ENCODE measurements at places on chromosomes 7 and 10.

- DNase-seq = no peak
Observed at GRCh38 chr10:132010483-132010882, 28.8 kb upstream of the BNIP3 start.

DNA sequence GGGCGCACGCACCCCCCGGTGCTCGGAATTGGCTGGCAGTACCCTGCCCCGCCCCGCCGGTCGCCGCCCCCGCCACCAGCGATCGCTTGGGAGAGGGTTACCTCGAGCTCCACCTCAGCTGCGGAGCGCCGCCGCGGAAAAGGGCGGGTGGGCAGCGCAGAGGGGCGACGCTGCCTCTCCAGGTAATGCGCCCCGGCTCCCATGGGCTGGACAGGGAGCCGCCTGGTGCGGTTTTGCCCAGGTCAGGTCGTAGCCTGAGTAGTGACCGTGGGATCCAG lies 1.3 kb downstream of the PFKFB3 start:
- DNase-seq = peak; percentile 22

DNA sequence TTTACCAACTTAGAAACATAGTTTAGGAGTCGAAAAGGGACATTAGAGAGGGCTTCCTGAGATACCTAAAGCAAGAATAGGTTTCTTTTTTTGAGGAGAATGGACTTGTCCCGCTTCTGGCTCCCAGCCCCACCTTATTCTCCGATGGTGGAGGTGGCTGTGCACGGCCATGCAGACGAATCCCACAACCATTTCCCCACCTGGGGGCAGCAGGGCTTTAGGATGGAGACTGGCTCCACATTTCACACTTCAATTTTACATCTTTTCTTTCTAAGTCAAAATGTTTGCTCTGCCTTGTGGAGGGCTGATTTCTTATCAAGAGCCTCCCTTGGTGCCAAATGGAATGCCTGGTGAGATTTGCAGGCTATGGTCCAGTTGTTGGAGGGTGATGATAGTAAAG lies 118.5 kb downstream of the GLRX3 start:
- DNase-seq = no peak

- peak; percentile 15 for DNase-seq
Observed at GRCh38 chr10:9301148-9301547, 1246.7 kb downstream of the GATA3 start.

DNA sequence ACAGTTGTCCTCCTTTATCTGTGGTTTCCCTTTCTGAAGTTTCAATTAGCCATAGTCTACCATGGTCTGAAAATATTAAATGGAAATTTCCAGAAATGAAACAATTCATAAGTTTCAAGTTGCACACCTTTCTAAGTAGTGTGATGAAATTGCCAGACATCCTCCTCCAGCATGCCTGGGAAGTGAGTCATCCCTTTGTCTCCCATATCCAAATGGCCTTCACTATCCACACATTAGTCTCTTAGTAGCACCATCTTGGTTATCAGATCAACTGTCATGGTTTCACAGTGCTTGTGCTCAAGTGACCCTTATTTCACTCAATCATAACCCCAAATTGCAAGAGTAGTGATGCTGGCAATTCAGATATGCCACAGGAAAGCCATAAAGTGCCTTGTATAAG lies 83.4 kb upstream of the PPP1R9A start:
- DNase-seq = no peak

DNA sequence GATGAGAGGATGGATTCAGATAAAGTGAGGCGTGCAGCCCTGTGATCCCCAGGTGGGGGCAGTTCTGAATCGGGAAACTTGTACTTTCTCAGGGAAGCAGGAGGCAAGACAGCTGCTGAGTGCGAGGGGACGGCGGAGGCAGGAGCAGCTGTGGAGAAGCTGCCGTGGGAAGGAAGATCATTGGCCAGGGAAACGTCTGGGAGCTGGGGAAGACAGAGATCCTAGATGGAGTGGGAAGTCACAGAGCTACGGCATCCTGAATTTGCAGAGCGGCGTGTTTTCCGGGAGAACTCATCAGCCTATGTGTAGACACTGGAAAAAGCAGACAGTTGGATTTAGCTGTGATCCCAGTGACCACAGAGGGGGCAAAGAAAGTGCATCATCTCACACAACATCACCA lies 9.2 kb downstream of the PRKCQ start:
- no peak for DNase-seq

DNA sequence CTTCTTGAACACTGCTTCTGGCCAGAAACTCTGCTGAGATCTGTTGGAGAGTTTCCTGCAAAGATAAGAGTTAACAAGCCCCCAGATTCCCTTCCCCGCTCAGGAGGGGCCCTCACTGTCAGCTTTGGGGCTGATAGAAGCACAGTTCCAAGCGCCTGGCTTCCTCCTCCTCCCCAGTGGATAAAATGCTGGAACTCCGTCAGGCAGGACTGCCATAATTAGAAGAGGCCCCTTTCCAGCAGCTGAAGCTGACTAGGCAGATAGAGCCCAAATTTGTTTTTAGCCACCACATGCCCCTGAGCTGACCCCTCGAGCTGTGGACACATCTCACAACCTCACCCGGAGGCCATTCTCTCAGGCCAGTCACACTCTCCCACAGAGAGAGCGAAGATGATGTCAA lies 89.4 kb downstream of the TBXAS1 start:
- no peak for DNase-seq

DNA sequence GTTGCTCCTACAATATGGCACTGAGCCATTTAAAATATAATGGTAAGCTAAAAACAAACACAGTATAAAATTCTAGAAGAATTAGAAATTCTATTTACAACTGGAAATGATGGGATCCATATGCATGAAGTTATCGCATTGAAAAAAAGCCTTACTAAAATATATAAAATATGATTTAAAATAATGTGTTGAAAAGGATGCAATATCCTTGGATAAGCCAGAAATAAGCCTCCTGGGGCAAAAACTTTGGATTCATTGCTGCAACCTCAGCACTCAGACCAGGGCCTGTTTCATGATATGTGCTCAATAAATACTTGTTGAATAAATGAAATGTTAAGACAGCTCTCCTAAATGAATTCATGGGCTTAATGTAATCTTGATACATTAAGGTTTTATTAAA lies 170.2 kb downstream of the SEM1 start:
- DNase-seq = no peak

GRCh38 chr7:102974366-102975236 lies 61.8 kb downstream of the LRRC17 start:
- DNase-seq = no peak

DNA sequence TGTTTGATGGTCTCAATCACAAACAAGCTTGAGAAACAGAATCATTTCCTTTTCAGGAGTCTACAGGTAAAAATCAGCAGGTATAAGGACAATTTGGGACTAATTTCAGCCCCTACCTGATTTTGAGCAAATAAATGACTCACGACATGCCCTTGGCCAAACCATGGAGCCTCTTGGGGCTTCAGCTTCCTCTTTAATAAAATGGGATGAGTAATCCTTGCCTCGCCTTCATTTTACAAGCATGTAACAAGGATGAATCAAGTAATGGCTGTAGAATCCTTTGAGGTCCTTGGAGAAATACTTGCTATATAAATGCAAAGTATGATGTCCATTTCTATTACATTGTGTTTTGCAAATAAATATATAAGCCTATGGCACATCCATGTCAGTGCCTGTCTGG lies 212.8 kb upstream of the PODXL start:
- DNase-seq = no peak

DNA sequence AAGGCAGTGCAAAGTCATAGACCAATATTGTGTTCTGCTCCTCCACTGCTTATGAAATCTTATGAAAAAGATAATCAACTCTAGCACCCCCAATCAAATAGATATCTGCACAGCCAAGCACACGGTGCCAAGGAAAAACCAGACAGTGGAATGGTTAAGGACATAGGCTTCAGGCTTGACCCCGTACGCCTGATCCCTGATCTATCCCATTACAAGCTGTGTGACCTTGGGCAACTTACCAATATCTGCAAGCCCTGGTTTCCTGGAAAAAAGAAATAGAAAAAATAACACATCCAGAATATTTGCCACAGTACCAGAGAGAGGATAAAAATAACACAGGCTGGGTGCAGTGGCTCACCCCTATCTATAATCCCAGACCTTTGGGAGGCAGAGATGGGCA lies 56.9 kb downstream of the GRB10 start:
- no peak for DNase-seq

DNA sequence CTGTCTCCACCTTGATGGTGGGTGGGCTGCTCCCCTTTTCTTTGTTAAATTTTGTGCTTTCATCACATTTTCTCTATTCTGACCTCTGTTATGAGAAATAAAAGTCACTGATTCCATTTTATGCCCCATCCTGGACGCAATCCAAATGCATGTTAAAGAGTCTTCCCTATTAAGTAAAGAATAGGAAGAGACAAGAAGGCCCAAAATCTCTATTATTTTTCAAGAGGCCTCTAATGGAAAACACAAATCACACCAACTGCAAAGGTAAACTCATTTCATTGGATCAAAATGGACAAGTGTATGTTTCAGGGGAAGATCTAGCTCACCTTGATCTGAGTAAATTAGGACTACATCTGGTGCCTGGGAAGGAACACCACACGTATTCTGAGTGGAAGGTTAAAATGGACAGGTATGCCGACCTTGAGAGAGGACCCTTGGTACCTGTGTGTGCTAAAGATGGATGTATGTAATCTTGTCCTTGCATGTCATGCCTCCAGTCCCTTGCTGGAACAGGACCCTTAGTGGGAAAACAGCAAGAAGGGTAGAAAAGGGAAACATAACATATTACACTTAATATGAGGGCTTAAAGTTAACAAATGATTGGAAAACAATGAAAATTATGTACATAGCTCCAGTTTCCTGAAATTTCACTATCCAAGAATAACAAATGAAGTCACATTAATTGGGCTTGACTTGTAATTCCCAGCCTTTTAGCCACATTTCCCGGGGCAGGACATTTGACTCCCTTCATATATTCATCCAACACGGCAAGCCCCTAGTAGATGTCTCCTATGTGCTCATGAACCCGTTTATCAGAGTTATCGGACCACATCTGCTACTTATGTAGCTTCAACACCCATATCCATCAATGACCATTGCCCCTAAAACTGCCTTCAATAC lies 7.6 kb downstream of the IFIT2 start:
- DNase-seq = no peak

GRCh38 chr10:32084185-32084851 lies 28.1 kb upstream of the KIF5B start:
- no peak for DNase-seq

GRCh38 chr7:2785071-2785500 lies 59.0 kb downstream of the GNA12 start:
- peak; percentile 20 for DNase-seq

GRCh38 chr7:150996376-150997074 lies 5.7 kb downstream of the NOS3 start:
- no peak for DNase-seq

GRCh38 chr10:63761243-63761642 lies 240.0 kb downstream of the REEP3 start:
- DNase-seq = no peak

GRCh38 chr7:55245271-55245723 lies 119.8 kb upstream of the LANCL2 start:
- DNase-seq = peak; percentile 85

GRCh38 chr10:21907436-21907835 lies 96.1 kb downstream of the DNAJC1 start:
- DNase-seq = no peak

DNA sequence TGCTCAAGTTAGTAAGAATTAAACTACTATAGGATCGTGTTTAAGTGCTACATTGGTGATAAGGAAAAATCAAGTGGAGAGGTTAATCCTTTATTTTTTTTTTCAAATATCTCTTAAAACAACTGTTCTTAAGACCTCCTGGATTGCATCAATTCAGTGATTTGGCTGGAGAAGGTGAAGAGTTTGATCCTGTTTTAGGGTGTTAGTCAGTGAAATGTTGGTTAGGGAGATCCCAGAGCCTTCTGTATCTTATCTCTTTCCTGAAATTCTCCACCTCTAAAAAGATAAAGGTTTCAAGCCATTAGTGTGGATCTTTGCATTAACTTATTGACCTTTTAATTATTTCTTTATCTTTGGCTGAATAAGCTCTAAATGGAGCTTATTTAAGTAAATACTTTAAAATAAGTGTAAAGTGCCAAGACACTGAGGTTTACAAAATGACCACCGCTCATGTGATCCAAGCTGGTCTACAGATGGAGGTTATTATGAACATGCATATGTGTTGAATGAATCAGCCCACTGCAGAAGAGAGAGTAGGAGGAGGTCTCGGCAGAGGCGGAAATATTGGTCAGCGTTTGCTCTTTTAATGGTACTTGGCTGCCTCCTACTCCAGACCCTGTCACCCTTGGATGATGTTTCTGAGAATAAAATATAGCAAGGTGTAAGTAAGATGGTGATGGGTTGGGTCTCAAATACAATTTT lies 51.8 kb upstream of the BMPER start:
- peak; percentile 82 for DNase-seq

- peak; percentile 24 for DNase-seq
Observed at GRCh38 chr7:79284211-79284610, 169.3 kb downstream of the MAGI2 start.

GRCh38 chr10:60182691-60183090 lies 207.0 kb downstream of the ANK3 start:
- peak; percentile 33 for DNase-seq

DNA sequence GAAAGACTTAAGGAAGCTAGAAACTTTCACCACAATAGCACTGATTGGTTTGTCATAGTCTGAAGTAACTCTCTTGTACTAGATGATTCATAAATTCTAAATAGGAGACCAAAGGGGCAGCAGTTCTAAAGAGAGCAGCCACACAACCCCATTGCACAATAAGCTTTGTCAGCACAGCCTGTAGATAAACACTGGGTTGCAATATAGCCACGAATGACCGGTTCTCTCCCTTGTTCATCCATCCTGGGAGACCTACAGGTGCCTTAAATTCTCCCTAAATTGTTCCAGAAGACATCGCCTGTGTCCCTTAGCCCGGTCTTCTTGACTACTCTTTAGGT lies 167.0 kb downstream of the SNX13 start:
- DNase-seq = peak; percentile 74

GRCh38 chr10:7407368-7408290 lies 3.2 kb downstream of the SFMBT2 start:
- no peak for DNase-seq

- DNase-seq = no peak
Observed at GRCh38 chr10:86104611-86105145, 261.9 kb downstream of the GRID1 start.

DNA sequence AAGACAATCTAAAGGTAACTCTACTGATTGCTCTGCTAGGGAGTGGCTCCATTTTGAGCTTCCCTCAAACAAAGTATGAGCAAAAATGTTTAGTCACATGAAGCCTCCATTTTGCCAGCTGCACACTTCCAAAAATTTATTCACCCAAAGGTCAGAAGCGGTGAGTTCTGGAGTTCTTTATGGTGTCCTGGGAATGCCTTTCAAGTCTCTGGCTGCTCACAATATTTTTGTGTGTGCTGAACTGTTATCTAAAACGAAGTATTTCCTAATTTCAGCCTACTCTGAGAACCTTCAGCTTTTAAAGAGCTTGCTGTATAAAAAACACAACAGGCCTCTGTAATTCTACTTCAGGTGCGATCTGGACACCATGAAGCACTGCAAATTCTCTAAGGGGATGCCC lies 15.6 kb downstream of the NRCAM start:
- no peak for DNase-seq

Measured in AG08395 (cell line).